Posterior vena cava (tissue), 2 donors: ENCODE measurements at places on chromosomes 3 and 15. TPM values are rescaled to one million over a fixed set of nuclear protein-coding genes. Genes with fewer than 3 reads are reported as not detected.

DNA sequence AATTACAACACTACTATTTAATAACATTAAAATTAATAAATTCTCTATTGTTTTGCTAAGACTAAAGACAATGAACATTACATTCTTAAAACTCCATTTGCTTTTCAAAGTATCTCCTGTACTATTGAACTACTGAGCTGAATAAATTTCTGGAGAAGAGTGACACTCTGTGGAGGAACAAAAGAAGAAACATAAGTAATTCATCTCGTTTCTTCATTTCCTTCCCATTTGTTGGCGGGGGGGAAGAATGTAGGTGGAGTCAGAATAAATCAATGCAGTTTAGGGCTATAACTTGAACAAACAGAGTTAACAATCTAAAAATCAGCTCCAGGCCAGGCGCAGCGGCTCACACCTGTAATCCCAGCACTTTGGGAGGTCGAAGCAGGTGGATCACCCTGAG is 32.7 kb downstream of the EFHB start:
- DNase-seq, result no peak

- no peak for DNase-seq
These were observed 26.2 kb downstream of the IFT80 start for GRCh38 chr3:160372780-160373179.

DNA sequence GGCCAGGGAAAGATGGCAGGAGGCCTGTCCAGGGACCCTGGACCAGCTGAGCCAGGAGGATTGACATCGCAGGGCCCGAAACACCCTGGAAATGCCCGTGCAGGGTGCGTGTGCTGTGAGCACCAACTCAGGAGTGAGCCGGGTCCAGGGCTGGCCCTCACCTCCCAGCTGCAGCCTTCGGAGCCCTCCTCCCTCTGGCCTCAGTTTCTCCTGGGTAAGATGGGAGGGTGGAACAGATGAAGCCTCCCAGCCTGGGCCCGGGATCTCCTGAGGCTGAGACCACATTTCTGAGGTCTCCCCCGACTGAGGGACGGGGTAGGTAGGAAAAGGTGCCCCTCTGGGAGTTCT is 5.3 kb upstream of the CALML4 start:
- DNase-seq, result peak; percentile 54

GRCh38 chr3:49668861-49669260 is 5.3 kb upstream of the APEH start:
- DNase-seq, result no peak

Gene ABHD14A
- 8.4 TPM for total RNA-seq

- DNase-seq, result no peak
These were observed 691 bp downstream of the SENP7 start for GRCh38 chr3:101512396-101512645.

DNA sequence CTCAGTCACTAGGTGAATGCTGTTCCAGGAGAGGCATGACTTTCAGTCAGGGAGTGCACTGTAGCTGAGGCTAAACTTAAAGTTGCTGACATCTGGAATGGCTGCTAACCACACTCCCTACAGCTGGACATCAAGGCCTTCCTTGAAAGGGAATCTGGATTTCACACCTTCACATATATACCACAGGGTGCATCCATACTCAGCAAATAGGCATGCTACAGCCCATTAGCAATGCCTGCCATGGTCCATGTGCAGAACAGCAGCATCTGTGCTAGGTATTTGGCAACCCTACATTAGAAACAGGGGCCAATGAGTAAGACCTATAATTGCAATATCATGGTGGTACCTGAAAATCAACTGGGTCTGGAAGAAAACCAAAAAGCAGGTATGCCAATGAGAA is 74.8 kb downstream of the SNTN start:
- DNase-seq, result no peak

Gene SNTN
- total RNA-seq, result not detected

Gene CPNE9
- total RNA-seq, result not detected

DNA sequence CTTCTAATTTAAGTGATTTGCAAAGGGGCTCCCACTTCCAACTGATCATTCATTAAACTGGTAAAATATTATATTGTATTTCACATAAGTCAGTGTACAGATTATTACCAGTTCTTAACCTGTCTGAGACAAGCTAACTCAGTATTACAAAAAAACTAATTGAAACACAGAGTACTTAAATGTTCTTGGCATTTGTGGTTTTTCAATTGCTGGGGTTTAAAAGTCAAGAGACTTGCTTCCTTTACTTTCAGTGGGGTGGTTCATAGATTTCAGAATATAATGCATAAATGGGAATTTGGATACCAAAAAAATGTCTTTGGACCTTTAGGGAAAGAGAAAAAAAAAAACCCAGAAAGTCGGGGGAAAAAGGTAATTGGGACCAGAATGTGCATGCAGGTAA is 85.0 kb downstream of the ATP10A start:
- DNase-seq, result no peak

DNA sequence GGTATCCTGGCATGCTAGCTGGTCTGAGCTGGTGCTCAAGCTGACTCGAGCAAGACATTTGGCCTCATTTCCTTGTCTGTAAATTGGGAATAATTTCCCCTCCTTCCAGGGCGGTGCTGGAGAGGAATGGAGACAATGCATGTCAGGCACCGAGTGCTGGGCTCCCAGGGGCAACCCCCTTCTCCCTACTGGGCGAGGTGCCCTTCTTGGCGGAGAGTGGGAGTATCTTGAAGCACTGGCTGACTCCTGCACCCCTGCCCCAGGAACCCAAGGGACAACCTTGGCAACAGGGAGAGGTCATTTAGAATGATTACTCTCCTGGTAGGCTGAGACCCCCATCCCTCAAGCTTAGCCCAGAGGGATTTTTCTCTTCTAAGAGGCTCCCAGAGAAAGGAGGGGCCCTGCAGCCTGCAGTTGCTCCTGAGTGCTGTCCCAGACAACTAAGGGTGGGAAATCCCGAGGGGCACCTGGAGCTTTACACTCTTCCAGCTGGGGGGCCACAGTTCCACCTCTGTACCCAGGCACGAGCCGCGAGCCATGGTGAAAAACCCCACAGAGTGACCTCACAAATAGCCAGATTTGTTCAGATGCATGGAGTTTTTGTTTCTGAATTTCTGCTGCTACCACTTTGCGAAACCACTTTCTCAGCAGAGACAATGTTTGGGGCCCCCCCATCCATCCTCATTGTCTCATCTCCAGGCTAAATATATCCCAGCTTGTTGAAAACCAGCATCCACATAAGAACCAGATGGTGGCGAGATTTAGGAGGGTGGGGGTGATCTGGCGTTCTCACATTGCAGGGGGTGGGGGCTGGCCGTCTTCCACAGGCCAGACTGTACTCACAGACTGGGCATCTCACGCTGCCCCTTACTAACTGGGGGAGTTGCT is 44.8 kb downstream of the ABTB1 start:
- DNase-seq, result peak; percentile 41

Gene SLC9A9
- total RNA-seq, result 20.5 TPM

DNA sequence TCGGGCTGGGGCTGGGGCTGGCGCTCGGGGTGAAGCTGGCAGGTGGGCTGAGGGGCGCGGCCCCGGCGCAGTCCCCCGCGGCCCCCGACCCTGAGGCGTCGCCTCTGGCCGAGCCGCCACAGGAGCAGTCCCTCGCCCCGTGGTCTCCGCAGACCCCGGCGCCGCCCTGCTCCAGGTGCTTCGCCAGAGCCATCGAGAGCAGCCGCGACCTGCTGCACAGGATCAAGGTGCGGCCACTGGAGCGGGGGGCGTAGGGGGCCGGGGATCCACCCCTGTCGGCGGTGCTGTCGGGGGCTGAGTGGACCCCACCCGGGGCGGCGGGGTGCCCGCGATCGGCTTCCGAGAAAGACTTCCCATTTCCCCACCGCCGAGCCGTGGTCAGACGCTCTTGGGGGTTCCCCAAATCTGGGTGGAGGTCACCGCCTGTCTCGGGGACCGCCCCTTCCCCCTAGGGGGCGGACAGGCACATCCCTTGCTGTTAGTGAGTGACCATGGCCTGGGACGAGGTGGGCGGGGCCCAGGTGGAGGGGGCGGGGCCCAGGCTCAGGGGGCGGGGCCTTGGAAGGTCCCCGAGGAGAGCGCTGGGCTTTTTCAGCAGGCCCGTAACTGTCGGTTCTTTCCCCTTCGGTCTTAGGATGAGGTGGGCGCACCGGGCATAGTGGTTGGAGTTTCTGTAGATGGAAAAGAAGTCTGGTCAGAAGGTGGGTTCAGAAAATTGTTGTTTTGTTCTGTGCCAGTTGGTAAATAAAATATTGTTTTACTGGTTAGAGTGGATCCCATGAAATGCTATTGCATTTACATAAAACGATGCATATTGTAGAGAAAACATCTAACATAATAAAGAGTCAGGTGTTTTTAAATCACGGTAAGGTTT is 578 bp downstream of the LACTB start:
- peak; percentile 96 for DNase-seq

- no peak for DNase-seq
These were observed 58.5 kb downstream of the HRH1 start for GRCh38 chr3:11212784-11213183.

Gene ALDH1L1
- 12.4 TPM for total RNA-seq

DNA sequence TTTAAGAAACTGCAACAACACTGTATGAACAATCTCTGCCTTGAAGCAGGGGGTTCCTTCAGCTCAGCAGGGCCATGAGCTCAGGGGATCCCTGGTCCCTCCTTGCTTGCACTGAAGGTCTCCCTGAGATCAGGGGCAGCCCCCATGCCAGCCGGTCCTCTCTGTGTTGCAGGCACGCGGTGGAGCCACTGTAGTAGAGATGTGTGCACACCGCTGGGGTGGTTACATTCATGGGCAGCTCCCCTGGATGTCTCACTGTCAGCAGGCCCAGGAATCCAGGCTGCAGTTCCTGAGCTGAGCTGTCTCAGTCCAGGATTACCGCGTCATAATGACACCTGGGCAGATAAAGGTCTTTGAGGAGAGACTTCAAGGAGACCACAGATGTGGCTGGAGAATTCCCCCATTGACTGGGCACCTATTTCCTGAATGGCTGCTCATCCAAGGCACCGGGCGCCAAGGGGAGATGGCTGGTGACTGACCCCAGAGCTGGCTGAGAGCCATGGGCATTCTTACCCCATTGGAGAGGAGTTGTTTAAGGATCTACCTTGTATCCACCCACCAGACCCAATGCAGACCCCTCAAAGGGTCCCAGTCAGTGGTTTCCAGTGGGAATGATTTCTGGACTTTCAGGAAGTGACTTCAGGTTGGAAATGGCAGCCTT is 10.4 kb upstream of the KLF13 start:
- peak; percentile 54 for DNase-seq

- no peak for DNase-seq
These were observed 38.0 kb upstream of the XCR1 start for GRCh38 chr3:46065294-46065705.

DNA sequence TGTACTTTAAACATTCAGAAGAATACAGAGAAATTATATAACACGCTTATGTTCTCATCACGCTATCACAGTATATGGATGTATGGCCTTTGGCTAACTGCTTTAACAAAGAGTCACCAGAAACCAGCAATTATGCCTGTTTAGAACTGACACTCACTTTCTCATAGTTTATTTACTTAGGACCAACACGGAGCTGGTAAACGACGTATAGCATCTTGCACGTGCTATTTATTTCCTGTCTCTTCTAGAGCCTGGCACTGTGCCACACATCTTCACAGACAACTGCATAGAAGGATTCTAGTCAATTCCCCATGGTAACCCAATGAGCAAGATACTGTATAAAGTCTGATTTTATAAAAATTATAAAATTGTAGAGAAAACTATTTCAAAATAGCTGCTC is 43.6 kb downstream of the TBC1D2B start:
- peak; percentile 2 for DNase-seq

Gene RARRES1
- total RNA-seq, result 446 TPM

DNA sequence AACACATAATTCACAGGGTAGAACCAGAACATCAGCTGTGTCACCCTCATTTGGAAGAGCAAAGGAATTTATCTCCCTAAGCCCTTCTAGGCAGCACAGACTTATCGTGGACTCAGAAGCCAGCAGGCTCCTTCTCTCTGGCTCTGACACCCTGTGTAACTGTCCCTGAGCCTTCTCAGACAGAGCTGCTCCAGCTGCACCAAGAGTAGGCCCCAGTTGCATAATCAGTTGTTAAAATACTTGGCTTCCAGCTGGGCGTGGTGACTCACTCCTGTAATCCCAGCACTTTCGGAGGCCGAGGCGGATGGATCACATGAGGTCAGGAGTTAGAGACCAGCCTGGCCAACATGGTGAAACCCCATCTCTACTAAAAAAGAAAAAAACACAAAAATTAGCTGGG is 49.4 kb upstream of the ACVR2B start:
- DNase-seq, result no peak

Gene RBP2
- not detected for total RNA-seq

GRCh38 chr3:185406121-185406620 is 43.2 kb downstream of the MAP3K13 start:
- no peak for DNase-seq

DNA sequence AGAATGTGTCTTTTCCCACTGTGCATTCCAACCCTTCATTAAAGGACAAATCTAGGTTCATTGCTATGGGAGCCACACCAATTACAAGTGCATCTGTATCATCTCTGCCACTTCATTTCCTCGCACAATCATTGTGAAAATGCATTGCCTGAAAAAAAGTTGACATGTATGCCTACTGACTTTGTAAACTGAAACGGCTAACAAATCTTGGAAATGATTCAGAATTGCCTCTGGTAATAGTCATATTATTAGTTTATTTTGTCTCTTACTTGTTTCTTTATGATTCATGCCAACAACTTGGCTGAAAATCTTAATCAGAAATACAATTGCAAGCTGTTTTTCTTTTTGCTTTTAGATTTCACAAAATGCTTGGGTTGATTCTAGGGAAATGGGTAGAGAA is 497.1 kb downstream of the ZIC1 start:
- DNase-seq, result no peak

GRCh38 chr15:65921780-65922179 is 52.5 kb downstream of the RAB11A start:
- no peak for DNase-seq

Gene DHX30
- total RNA-seq, result 41.4 TPM

DNA sequence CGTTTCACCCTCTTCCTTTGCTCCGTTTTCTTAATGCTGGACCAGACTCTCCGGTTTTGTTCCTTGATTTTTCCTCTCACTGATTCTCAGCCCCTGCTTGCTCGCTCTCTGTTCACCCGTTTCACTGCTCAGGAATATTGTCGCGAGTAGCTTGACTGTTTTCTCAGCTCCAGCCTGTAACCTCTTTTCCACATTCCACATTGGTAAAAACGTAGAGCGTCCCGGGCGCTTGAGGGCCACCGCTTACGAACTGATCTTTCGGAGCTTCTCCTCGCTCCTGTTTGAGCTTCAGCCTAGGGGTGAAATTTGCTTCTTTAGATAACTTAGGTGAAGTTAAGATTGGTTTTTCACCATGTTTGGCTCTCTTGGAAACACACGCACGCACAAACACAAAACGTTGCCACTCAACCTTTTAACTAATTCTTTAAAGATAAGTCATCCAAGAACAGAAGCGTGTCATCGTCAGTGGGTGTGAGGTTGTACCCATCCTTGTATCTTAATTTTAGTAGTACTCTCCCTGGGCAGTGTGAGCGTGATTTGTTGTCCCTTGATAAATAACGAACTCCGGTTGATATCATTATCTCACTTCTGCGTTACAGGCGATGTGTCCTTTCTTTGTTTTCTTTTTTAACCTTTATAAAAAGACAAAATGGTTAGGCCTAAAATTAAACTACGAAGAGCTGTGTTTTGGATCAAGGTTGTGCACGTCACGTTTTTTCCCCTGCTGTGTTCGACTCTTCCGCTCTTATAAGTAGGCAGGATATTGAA is 1.0 kb downstream of the PAK2 start:
- no peak for DNase-seq
